Right renal cortex interstitium (tissue), 3 donors: ENCODE measurements at places on chromosomes 7 and 10.

- DNase-seq, result no peak
Measured at GRCh38 chr7:143243111-143243510, 20.1 kb upstream of the GSTK1 start.

- peak; percentile 60 for DNase-seq
Measured at GRCh38 chr7:18541181-18541870, 45.8 kb downstream of the HDAC9 start.

DNA sequence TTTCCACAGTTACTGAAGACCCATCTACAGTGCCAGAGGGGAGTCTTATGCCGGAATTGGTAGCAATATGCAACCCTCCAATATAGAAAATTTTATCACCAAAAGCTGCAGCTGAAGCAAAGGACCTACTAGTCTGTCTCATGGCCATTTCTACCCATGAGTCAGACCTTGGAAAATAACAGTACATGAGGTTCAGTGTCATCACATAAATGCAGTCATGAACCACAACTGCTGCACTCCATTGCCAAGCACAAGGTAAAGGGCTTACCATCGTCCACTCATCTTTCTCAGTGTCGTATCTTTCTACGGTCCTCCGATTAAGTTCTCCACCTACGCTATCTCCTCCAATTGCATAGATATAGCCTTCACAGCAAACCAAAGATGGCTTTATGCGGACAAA is 21.8 kb downstream of the KBTBD2 start:
- DNase-seq, result no peak

GRCh38 chr7:40232242-40232893 is 97.6 kb downstream of the SUGCT start:
- peak; percentile 41 for DNase-seq

DNA sequence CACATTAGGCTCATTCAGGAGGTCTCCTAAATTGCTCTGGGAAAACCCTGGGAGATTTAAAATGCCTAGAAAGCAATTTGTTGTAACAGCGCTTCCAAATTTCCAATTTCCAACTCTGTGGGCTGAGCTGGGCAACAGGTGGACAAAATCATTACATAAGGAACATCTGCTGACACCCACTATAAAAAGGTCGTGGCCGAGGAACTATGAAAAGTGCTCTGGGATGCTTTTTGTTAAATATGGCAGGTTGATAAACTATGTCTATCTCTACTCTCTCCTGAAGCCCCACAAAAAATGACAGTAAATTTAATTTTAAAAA is 45.1 kb downstream of the ATXN7L1 start:
- DNase-seq, result no peak

DNA sequence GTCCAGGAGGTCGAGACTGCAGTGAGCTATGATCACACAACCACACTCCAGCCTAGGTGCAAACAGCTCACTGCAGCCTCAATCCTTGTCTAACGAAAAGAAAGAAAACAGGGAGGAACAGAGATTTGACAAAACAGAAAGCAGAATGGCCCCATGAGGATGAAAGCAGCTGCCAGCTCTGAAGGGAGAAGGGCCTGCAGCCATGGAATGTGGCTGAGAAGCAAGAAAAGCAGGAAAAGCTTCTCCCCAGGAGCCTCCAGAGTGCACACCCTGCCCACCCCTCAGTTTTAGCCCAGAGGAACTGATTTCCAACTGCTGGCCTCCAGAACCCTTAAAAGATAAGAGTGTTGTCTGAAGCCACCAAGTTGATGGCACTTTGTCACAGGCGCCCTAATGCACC is 13.0 kb downstream of the ESYT2 start:
- DNase-seq, result no peak

GRCh38 chr7:101075646-101076045 is 9.6 kb upstream of the TRIM56 start:
- DNase-seq, result no peak

GRCh38 chr10:125782054-125782453 is 6.4 kb upstream of the MMP21 start:
- no peak for DNase-seq

DNA sequence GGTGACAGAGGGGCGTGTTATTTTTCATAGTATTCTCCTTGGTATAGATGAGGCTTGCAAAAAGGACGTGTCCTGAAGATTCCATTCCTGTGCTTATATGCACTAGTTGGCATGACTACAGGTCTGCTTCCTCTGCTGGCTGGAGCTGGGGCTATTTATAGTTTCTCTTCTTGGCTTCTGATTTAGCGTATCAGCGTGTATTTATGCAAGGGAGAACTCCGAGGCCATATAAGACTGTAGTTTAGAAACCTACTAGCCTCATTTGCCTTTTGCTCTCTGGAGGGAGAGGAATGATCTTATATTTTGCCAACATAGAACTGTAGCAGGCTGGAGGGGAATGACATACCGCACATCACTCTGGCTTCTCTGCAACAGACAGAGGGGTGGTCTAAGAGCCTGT is 39.7 kb downstream of the CACNB2 start:
- DNase-seq, result no peak

DNA sequence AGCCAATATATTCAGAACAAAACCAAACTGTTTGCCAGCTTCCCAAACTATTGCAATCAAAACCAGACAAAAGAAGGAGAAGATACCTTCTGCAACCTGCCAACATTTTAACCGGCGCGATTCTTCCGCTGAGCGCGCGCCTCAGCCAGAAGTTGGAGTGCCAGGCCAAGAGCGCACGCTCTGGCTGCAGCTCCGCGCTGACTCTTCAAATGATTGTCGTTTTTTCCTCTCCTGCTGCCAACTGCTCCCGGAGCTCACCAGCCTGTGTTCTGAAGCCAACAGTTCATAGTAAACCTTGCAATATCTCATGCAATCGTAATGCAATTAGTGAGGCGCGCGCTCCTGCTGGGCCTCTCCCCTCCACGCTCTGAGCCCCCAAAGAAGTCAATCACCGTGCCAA is 259.7 kb upstream of the MGMT start:
- no peak for DNase-seq

DNA sequence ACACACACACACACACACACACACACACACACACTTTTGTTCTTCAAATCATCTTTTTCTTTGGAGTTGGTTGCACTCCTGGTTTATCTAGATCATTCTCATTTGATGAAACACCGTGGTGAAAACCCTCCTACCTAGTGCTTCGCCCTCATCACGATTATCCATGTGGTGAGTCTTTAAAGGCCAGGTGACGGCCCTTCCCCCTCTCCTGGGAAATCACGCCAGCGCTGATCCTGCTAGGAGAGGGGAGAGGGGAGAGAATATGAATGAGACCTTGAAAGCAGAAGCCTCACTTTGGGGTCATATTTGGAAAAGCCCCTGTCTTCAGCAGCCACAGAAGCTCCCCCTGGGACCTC is 103.9 kb upstream of the LRRC4 start:
- DNase-seq, result no peak

DNA sequence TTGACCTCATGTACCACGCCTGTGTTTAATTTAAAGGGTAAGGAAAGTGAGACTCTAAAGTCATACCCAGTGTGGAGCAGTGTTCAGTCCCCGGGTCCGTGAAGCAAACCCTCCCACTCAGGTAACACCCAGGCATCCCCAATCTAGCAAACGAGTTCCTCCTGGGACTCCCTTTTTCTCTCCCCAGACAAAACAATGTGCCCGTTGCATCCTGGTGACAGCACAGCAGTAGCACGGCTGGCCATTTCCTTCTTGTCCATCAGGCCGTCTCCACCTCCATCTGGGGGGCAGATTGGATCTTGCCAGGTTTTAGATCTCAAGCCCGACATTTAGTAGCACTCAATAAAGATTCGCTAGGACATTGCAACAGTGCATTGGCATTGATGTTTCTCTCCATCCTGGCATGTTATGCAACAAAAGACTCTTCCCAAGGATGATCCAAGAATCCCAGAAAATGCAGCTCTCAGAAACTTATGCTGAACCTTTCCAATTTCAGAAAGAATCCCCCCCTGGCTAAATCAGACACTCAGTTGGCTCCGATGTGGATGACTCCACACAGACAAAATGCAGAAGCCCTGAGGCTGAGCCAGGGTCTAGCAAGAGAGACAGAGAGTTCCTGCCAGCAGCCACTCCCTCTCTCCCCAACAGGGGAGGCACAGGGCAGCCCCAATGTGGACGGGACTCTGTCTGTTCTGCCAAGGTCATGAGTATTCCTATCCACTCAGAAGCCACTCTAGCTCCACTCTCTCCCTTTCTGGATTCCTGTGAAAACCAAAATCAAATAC is 274.5 kb upstream of the MGMT start:
- no peak for DNase-seq

GRCh38 chr10:67257018-67257417 is 331.2 kb downstream of the LRRTM3 start:
- DNase-seq, result no peak

GRCh38 chr7:91191771-91192170 is 72.5 kb upstream of the FZD1 start:
- DNase-seq, result no peak

- no peak for DNase-seq
Measured at GRCh38 chr7:105304040-105304895, 84.5 kb downstream of the SRPK2 start.

- DNase-seq, result no peak
Measured at GRCh38 chr10:105473170-105473569, 832.1 kb downstream of the SORCS3 start.

GRCh38 chr7:25770670-25771069 is 381.3 kb upstream of the NFE2L3 start:
- DNase-seq, result no peak

DNA sequence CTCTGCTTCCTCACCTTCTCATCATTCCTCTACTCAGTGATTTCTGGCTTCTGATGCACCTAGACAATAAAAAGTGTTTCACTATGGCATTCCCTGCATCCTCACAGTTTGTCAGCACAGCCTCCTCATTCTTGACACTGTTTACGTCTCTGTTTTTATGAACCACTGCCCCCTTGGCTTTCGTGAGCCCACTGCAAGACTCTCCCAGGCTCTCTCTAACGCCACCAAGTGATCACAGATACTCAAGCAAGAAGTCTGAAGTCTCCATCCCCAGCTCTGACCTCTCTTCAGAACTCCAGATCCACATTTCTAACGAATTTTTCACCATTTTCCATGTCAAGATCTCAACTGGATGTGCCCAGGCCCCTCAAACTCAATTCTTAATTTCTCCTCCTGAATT is 8.9 kb downstream of the SLC16A9 start:
- DNase-seq, result no peak

- peak; percentile 95 for DNase-seq
Measured at GRCh38 chr7:149838224-149838991, at the start of gene ZNF862. Gene ZNF862, plus strand, starts transcription at chr7:149838375. Its CDS starts 237 bp downstream, at chr7:149838612.

- no peak for DNase-seq
Measured at GRCh38 chr7:23396222-23397015, 73.9 kb downstream of the IGF2BP3 start.

DNA sequence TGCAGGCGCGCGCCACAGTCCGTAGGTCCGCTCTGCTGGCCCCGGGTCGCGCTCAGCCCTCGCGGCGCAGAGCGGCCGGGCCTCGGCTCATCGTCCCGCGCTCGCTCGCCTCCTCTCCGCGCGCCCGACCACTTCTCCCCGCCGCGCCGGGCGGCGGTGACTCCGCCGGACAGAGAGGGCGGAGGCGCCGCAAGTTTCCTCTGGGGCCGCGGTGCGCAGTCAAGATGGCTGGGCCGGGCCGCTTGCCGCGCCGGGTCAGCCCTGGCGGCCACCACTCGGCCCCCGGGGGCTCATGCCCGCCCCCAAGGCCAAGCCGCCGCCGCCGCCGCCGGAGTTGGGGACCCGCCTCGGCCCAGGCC is 441 bp downstream of the FZD8 start:
- DNase-seq, result no peak

GRCh38 chr7:41637049-41637448 is 65.8 kb downstream of the INHBA start:
- no peak for DNase-seq

DNA sequence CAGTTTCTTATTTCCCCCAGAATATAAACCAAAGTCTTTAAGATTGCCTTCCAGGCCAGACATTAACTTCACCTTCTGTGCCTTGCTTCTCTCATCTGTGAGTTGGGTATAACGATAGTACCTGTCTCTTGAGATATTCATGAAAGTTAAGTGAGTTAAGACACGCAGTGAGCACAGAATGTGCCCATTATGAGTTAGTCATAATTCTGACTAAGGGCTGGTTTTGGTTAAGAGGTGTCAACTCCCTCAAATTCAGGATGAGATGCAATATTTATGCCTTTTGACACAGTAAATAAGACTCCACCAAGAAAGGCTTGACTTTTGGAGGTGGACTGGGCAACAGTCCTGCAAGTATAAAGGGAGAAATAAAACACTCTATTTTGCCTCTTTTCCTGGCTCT is 528.7 kb upstream of the IGFBP3 start:
- DNase-seq, result no peak

DNA sequence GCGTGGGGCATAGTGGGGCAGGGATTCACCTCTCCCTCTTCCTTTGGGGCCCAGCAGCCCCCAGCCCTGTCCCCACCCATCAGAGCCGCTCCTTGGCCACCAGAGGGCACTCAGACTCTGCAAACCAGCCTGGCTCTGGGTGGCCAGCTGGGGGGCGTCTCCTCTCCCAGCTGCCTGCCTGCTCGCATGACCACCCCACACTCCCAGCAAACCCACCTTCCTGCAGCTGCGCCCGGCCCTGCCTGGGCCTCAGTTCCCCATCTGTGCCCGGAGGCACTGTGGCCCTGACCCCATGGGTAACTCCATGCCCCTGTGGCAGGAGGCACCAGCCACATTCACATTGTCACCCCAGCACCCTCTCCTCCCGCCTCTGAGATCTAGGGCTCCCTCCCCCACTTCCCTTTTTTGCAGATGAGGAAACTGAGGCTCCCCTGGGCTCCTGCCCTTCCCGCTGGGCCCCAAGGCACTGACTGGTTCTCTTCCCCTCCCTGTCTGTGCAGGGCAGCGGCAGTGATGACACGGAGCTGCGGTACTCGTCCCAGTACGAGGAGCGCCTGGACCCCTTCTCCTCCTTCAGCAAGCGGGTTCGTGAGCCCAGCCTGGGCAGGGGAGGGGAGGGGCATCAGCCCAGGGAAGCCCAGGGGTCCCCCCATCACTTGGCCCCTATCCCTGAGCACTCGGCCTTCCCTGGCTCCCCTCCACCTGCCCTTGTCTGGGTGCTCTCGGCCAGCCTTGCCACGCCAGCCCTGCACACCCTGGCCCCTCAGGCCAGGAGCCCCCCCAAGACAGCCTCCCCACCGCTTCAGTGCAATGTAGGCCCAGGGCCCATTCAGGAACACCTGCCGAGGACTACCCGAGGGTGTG is 6.9 kb upstream of the SH2B2 start:
- DNase-seq, result no peak

- no peak for DNase-seq
Measured at GRCh38 chr7:67661-68395, 124.5 kb upstream of the FAM20C start.
